B cell (primary cell): ENCODE measurements at places on chromosomes 11 and 22. TPM values are rescaled to one million over a fixed set of nuclear protein-coding genes. Genes with fewer than 3 reads are reported as not detected.

DNA sequence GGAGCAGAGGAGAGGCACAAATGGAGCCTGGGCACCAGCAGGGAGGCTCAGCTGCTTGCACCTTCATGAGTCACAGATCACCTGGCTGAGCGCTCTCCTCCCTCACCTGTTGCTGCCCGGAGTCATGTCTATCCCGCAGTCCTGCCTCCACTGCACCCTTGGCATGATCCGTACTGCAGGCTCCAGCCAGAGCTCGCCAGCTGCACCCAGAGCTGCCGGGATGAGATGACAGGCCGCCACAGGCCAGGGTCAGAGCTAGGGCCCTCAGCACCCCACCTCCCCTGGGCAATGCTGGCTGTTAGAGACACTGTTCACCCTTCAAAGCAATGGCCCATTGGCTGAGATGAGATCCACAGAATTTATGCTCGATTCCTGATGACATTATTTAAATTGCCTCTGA lies 702.8 kb downstream of the TBC1D22A start:
- no peaks in the 10 kb centered on the region for H3K27me3 ChIP-seq
- no peak overlapping the region for H3K4me3 ChIP-seq
- no peaks in the 10 kb centered on the region for H3K36me3 ChIP-seq
- DNase-seq, result no peak
- H3K27ac ChIP-seq, result no peak overlapping the region
- H3K4me1 ChIP-seq, result no peaks in the 10 kb centered on the region

- no peaks in the 10 kb centered on the region for H3K36me3 ChIP-seq
- DNase-seq, result no peak
- no peak overlapping the region for H3K27ac ChIP-seq
- no peak overlapping the region for H3K4me3 ChIP-seq
These were observed 579 bp upstream of the SLC5A4 start for GRCh38 chr22:32255726-32256125.

Gene SLC37A2
- 4.1 and 7.6 TPM in 2 replicates for polyA plus RNA-seq

- no peak for DNase-seq
- no peaks in the 10 kb centered on the region for H3K27me3 ChIP-seq
- H3K27ac ChIP-seq, result no peak overlapping the region
- H3K36me3 ChIP-seq, result peaks cover 5% of the 10 kb centered on the region
These were observed 86.2 kb downstream of the DEPDC5 start for GRCh38 chr22:31839986-31840385.

DNA sequence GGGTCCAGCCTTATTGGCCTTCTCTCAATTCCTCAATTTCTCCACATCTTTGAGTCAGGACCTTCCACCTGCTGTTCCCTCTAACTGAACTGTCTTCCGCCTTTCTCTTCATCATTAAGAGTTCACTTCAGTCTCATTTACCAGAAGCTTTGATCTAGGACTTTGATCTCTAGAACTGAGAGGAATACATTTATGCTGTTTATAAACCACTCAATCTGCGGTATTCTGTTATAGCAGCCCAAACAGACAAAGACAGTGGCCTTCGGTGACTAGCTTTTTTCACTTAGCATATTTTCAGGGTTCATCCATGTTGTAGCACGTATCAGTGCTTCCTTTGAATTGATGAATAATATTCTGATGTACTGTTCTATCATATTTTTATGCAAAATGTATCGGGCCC lies 10.5 kb downstream of the CLPB start:
- no peaks in the 10 kb centered on the region for H3K27me3 ChIP-seq
- DNase-seq, result no peak
- peaks cover 5% of the 10 kb centered on the region for H3K36me3 ChIP-seq
- no peak overlapping the region for H3K4me3 ChIP-seq
- H3K27ac ChIP-seq, result no peak overlapping the region
- H3K4me1 ChIP-seq, result no peaks in the 10 kb centered on the region

Gene OR56A4
- polyA plus RNA-seq, result not detected in 2 replicates

Gene VSIG2
- 0.36 TPM in 1 of 2 replicates, not detected in the other for polyA plus RNA-seq

Gene H19
- polyA plus RNA-seq, result not detected in 2 replicates

DNA sequence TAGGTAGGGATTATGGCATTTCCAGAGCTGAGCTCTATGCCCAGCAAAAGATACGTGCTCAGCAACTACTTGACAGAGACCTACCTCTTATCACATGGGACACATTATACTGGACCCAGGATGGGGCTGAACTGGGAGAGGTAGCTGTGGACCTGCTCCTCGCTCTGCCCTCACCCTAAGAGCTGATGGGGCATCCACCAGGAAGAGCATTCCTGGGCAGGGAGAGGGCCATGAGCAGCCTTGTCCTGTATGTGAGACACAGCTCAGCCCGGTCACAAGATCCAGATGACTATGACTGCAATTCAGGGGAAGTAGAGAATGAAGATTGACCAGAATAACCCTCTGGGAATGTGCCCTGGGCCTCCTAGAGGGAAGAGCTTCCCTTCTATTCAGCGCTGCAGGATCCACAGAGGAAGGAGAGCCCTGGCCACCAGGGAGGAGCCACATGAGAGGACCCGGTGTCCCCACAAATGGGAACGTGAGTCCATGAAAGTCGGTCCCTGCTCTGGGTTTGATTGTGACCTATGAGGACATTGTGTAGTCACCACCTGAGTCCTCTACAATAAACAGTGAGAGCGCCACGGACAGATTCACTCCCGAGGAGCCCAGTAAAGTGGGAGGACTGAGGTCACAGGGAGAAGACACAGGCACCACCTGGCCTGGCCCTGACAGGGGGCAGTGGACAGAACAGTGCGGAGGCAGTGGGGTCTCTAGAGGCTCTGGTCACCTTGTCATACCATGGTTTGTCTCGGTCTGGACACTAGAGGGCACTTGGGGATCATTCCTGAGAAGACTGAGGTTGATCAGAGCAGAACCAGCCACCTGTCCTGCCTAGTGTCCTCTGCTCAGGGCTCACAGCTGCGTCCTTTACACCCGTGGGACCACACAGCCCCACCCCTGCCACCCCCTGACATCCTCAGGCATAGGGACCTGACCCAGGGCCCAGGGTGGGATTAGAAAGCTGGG lies 99.5 kb downstream of the ZNF280B start:
- H3K4me3 ChIP-seq, result peak overlapping the region; percentile 21
- no peaks in the 10 kb centered on the region for H3K36me3 ChIP-seq
- peak overlapping the region; percentile 60 for H3K27ac ChIP-seq
- peaks cover 39% of the 10 kb centered on the region for H3K4me1 ChIP-seq
- no peaks in the 10 kb centered on the region for H3K27me3 ChIP-seq

Gene HTR3B
- polyA plus RNA-seq, result not detected in 2 replicates

DNA sequence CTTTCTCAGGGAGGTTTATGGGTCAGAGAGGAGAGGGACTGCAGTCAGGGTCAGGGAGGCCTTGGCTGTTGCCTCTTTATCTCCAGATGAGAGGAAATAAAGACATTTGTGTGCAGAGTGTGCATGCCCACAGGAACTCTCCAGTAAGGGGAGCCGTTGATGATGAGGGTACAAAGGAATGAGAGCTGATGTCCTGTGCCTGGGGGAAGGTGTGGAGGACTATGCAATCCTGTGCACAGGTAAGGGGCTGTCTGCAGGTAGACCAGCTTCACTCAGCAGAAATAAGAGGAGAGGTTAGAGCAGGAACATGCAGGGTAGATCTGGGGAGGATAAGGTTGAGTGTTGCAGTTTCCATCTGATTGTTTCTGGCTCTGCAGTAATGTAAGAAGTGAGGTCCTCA lies 132.6 kb downstream of the NTM start:
- no peaks in the 10 kb centered on the region for H3K27me3 ChIP-seq
- H3K27ac ChIP-seq, result no peak overlapping the region
- DNase-seq, result no peak
- no peaks in the 10 kb centered on the region for H3K36me3 ChIP-seq

GRCh38 chr22:43197271-43197941 lies 10.5 kb upstream of the TTLL12 start:
- no peak overlapping the region for H3K27ac ChIP-seq
- H3K4me1 ChIP-seq, result no peaks in the 10 kb centered on the region
- DNase-seq, result no peak

DNA sequence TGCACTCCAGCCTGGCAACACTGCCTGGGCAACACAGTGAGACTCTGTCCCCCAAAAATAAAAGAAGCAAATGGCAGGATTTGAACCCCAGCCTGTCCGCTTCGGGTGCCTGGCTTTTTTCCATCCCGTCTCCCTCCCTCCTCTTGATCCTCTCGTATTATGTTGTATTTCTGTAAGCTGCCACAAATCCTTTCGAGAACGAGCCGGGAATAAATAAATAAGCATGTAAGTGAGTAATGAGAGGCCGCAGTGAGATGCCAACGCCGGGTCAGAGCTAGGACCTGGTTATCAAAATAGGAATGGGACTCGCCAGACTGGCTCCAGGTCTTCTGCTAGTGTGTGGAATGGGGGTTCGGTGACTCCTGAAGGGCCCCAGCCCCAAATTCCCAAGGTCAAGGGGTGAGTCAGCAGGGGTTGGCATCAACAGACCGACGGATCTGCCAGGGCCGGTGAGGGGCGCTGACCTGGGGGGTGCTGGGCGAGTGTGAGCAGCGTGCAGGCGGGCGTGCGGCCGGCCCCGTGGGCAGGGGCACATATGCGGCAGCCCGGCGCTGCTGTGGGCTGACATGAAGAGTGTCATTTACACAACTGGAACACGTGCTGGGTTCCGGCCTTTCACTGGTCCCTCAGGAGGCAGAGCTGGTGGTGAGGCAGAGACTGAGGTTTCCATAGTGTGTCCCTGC lies 47.8 kb downstream of the FLRT1 start:
- no peak for DNase-seq
- no peaks in the 10 kb centered on the region for H3K36me3 ChIP-seq
- H3K27me3 ChIP-seq, result no peaks in the 10 kb centered on the region
- H3K4me3 ChIP-seq, result no peak overlapping the region

Gene TTC36
- 0.19 TPM in 1 of 2 replicates, not detected in the other for polyA plus RNA-seq

DNA sequence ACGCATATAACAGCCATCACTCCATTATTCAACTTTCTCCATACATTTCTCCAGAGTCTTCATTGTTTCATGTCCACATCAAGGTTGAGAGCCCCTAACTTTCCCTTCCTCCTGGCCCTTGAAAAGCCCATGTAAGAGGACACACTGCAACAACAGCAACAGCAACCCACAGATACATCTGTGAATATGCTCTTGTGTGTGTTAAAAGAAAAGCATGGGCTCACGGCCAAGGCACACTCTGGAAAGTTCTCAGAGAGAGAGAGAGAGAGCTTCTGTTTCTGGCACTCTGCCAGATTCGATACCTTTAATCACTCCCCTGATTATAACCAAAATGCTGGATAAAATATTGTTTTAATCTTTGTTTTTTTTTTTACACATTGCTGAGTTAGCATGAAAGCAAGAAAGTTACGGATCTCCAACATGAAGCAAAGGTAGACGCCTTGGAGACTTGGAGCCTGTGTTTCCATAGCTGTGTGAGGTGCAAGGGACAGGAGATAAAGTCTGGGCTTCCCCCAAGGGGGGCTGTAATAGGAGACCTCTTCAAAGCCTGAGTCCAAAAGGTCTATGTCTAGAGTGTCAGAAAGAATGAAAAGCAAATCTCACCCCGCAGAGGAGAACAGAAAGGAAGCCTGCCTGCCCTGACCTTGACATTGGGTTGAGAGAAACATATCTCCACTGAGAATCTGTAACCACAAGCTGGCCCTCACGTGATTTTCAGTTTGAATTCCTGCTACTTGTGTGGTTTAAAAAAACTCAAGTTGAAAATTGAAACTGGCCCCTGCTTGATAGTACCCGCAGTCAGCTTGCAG lies 33.7 kb upstream of the MPPED1 start:
- H3K27me3 ChIP-seq, result peaks cover 29% of the 10 kb centered on the region
- H3K4me1 ChIP-seq, result no peaks in the 10 kb centered on the region
- H3K4me3 ChIP-seq, result no peak overlapping the region
- DNase-seq, result no peak
- H3K36me3 ChIP-seq, result no peaks in the 10 kb centered on the region

DNA sequence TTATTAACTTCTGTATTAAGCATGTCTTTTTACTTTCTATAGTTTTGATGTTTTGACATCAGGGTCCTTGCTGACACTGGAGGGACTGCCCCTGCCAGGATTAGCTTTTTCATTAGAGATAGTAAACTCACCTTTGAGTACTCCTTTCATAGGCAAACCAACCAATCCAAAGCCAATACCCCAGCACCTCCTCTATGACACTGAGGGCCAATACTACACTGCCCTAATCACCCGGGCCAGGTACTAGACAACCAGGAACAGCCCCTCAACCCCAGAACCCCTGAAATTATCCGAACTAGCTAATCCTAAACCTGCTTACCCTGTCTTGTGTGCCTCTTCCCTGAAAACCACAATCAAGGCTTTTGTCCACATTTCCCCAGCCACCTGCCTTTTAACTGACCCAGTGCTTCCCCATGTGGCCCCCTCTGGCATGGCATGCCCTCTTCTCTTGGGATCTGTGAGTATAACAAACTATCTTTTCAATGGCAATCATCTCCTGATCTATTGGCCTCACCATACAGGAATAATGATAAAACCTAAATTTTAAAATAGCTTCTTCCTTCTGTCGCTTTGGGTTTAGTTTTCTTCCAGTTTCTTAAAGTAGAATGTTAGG lies 31.2 kb downstream of the RAB6A start:
- H3K27ac ChIP-seq, result no peak overlapping the region
- H3K4me3 ChIP-seq, result no peak overlapping the region
- H3K27me3 ChIP-seq, result no peaks in the 10 kb centered on the region
- peaks cover 6% of the 10 kb centered on the region for H3K36me3 ChIP-seq

GRCh38 chr22:49555526-49555925 lies 272.1 kb downstream of the BRD1 start:
- no peak for DNase-seq
- H3K4me1 ChIP-seq, result no peaks in the 10 kb centered on the region
- no peaks in the 10 kb centered on the region for H3K27me3 ChIP-seq
- H3K27ac ChIP-seq, result no peak overlapping the region
- H3K4me3 ChIP-seq, result no peak overlapping the region
- H3K36me3 ChIP-seq, result peaks cover 4% of the 10 kb centered on the region

DNA sequence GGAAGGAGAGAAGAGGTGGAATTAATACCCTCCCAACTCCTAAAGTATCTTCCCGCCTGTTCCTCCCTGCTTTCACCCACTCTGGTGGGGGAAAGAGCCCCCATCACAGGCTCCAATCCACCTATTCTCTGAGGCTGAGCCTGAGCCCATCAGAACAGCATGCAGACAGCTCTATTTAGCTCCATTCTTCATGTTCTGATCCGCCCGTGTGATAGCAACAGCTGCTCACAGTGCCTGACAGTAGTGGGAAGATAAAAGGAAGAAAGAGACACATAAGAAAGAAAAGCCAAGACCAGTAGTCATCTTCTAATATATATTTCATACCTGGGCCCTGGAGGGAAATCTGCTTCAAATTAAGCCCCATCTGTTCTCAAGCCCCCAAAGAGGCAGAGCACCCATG lies 80.3 kb upstream of the AKIP1 start:
- peaks cover 18% of the 10 kb centered on the region for H3K4me1 ChIP-seq
- H3K27me3 ChIP-seq, result no peaks in the 10 kb centered on the region
- H3K36me3 ChIP-seq, result no peaks in the 10 kb centered on the region

Gene PLAAT2
- 3.4 and 4.0 TPM in 2 replicates for polyA plus RNA-seq
